ENCODE measurements at places on chromosomes 2 and 18. TPM values are rescaled to one million over a fixed set of nuclear protein-coding genes. Genes with fewer than 3 reads are reported as not detected.

DNA sequence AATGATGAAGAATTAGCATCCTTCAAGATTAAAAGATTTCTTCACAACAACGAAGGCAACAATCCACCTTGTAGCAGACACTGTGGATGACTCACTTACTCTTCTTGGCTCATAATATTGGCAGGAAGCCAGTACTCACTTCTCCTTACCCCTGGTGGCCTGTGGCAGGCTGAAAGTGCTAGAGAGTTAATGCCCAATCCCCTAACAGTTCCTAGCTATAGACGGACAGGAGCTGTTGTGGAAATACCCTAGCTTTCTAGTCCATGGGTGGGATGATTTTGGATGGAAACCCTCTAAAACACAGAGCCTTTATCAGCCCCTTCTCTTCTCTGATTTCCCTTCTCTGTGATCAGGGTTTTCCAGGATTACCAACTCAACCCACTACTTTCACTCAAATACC is 128.6 kb upstream of the NYAP2 start:
- DNase-seq: peak; percentile 37

DNA sequence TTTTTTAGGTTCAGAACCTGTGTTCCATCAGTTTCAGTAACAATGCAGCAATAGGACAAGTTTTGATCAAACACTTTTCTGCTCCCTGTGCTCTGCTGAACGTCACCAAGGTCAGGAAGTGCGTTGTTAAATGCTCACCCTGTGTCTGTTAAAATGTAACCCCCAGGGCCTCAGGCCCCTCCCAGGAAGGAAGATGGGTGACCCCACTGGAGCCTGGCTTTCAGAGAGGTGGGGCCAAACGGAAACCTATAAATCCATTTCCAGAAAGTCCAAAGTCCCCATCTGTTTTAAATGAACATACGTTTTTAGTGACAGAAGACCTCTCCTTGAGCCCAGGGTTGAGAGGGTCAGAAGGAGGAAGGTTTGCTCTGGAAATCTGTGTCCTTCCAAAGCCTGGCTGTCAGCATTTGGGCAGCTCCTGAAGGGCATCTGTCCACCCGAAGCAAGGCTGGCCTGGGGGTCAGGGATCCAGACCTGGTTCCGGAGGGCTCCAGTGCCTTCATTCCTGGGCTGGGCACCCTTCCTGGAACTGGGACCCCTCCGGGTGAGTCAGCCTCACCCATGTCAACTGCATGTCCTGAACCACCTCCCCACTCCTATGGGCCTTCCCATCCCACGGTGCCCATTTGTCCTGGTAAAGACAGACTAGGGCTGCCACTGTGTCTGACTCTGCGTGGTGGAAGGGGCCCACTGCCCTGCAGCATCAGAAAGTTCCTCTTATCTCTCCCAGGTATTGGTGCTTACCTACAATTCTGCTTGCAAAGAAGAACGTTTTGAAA is 117.4 kb upstream of the COPS8 start:
- no peak for DNase-seq

DNA sequence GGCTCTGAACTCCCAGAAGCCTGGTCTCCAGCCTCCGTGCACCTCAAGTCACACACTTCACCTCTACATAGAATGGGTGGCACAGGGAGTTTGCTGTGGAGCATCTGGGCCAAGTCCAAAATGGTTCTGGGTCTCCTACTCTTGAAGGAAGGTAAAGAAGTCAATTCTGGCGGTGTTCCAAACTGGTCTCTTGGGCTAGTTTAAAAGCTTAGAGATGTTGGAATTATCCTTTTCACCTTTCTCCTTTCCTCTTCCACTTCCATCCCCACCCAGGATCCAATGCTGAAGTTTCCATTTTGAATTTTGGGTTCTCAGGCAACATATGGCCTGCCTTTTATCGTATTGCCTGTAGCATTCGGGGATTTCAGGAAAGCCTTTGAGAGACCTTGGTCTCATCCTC is 325.2 kb downstream of the PDE11A start:
- DNase-seq: no peak

DNA sequence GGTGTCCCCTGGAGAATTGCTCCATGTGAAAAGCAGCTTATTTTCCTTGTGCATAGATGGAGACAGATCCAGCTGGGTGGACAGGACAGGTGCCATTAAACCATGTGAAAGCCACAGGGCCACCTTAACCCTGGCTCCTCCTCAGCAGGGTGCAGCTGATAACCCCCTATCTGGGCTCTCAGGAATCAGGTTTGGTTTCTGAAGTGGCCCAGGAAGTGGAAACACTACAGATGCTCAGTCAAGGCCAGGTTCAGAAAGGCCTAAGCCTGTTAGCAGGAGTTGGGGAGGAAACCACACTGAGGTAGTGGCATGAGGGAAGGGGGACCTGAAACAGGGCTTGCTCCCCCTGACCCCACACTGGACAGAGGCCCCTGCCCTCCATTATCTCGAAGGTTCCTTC is 217.0 kb downstream of the SPP2 start:
- DNase-seq: no peak

- no peak for DNase-seq
Measured at GRCh38 chr2:25320077-25320476, 21.6 kb downstream of the DNMT3A start.

DNA sequence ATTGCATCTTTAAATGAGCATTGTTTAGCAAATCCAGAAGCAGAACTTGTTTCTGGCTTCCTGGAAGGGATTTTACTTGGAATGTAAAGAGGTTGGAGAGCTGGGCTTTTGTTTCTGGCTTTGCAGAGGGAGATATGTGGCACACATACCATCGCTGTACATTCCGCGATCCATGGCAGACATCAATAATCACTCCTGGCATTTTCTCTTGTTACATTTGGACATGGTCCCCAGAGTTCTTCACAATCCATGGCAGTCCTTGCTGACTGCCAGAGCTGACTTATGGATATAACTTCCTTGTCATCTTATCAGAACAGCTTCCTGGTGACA is 445.6 kb upstream of the SPRED2 start:
- no peak for DNase-seq

- peak; percentile 55 for DNase-seq
Measured at GRCh38 chr2:65228263-65228750, 676 bp downstream of the ACTR2 start.

DNA sequence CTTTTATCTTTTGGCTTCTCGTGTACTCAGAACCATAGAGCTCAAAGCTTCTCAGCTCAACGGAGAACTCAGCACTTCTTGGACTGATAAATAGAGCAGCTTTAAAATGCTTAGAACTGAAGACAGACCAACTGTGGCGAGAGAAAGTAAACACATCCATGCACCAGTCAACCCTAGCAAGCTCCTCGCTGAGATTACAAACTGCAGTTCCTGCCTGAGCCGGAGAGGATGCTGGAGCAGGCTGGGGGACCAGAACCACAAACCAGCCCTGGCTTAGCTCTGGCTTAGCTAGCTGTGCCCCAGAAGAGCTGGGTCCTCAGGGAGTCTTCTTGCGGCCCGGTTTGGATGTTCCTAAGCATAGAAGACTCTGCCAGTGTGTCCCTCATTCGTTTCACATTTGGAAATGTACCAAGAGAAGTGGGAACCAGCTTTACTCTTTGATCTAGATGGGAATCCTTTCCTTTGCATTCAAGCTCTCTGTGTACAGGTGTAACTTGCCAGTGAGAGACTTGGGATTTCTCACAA is 5.6 kb downstream of the PAX8 start:
- no peak for DNase-seq

DNA sequence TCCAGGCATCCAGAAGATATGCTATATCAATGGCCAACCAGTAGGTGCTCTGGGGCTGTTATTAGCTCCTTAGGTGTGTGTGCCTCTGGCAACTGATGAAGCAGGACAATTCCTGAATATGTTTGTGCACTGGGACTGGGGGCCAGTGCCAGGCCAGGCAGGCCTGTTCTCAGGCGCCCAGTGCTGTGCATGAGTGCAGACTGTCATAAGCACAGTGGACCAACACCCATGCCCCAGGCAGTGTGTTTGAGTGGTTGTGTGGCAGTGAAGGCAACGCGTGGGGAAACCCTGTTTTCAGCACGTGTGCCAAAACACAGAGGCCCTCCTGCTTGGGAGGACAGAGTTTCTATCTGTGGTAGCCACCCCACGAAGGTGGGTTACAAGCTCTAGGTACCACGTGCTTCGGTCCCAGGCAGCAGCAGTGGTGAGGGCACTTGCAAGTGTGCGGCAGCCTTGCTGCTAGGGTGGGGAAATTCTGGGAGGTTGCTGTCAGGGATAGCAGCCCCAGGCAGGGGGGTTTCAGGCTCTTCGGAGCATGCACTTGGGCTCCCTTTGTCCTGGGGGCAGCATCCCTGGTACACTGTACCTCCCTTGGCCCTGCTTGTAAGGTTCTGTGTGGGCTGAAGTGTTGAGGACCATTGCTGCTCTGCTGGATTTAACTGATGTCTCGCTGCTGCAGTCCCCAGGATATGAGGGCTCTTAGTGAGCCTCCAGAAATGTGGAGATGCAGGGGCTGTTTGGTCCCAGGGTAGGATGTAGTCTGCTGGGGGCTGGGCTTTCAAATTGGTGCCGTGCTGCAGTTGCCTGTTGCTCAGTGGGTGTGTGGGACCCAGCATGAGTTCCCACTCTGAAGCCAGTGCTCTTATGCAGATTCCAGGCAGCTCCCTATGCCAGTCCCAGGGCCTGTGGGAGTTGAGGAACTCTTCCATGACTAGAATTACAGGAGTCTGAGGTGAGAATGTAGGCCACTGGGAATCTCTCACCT is 280.9 kb downstream of the RPRM start:
- no peak for DNase-seq

DNA sequence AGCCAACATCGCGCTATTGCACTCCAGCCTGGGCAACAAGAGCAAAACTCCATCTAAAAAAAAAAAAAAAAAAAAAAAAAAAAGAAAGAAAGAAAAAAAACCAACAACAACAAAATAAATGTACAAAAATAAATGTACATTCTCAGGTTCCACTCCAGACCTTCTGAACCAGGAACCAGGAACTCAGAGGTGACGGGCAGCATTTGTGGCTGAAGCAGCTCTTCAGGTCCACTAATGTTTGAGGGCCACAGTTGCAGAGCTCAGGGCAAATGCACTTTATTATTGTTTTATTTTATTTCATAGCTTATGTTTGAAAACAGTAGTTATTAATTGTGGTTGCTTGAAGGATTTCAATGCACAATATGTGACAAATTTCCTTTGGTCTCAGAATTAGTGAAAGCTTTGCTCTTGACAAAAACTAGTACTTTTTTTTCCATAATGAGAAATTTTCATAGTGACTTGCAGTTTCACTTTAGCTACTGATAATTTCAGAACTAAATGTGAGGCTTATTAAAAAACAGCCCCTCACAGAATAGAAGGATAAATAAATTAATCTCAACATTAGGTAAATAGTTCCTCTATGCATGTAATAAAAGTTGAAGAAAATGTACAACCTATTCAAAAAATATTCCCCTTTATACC is 378.4 kb upstream of the SPHKAP start:
- no peak for DNase-seq

GRCh38 chr2:196963961-196964360 is 37.5 kb upstream of the PGAP1 start:
- DNase-seq: no peak

GRCh38 chr2:15348636-15349035 is 212.5 kb downstream of the NBAS start:
- DNase-seq: no peak

- DNase-seq: peak; percentile 56
Measured at GRCh38 chr2:128145651-128146050, 54.7 kb downstream of the UGGT1 start.

- DNase-seq: no peak
Measured at GRCh38 chr2:46993501-46993900, 77.9 kb upstream of the MCFD2 start.

- DNase-seq: no peak
Measured at GRCh38 chr2:18900691-18901141, 311.3 kb upstream of the NT5C1B start.

- DNase-seq: no peak
Measured at GRCh38 chr2:168203762-168204693, 43.4 kb downstream of the STK39 start.

- DNase-seq: no peak
Measured at GRCh38 chr2:216698293-216698692, 2.9 kb upstream of the IGFBP5 start.

- no peak for DNase-seq
Measured at GRCh38 chr2:38791744-38792143, 13.7 kb downstream of the GEMIN6 start.

- peak; percentile 36 for DNase-seq
Measured at GRCh38 chr2:37871456-37872191, 53.5 kb upstream of the RMDN2 start.

- DNase-seq: no peak
Measured at GRCh38 chr18:57077786-57078552, 68.9 kb upstream of the BOD1L2 start.

- DNase-seq: peak; percentile 41
Measured at GRCh38 chr18:76351961-76352581, 143.0 kb downstream of the ZNF516 start.

- DNase-seq: no peak
Measured at GRCh38 chr2:4831751-4832150, 860.4 kb upstream of the SOX11 start.

DNA sequence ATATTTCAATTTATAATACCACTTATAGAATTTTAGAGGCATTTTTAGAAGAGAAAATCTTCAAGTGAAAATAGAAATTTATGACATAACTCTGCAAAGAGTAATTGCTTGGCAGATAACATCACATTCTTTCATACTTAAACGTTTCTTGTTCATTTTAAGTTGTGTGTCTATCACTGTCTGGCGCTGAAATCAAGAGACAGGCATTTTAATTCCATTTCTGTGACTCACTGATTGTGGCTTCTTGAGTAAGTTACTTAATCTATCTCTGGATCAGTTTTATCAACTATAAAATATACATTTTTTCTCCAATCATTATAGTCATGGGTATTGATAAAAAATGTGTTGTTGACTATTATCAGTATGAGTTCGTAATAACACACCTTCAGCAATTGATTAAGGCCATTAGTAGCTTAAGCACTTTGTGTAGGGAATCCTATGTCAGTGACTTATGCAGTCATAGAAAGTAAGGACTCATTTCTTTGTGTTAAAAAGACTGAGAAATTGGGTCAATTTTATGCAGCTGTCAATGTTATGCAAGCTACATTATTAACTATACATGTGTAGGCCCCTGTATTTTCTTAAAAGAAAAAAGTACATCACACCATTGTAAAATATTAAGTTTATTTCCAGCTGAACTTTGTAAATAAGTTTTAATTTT is 497.3 kb downstream of the CCDC85A start:
- peak; percentile 11 for DNase-seq

DNA sequence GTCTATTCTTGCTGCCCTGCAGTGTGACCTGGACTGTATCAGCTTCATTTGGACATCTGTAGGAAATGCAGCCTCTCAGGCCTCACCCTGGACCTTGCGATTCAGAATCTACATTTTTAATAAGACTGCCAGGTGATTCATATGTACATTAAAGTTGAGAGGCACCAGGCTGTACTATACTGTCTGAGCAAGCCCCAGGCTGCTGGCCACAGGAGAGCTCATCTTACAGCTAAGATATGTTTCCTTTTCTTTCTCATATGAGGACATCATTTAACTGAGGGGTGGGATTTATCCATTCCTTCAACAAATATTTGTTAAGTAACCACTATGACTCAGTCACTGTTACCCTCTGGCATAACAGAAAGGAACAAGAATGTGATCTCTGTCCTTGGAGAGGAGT is 78.2 kb upstream of the GCFC2 start:
- DNase-seq: no peak

OTOS gene
- not detected for total RNA-seq

ANKRD62 gene
- not detected for total RNA-seq

PJVK gene
- total RNA-seq: 0.42 TPM

GCG gene
- total RNA-seq: not detected

ADCY3 gene
- total RNA-seq: 33.4 TPM

SERPINB12 gene
- total RNA-seq: not detected

MOCOS gene
- 0.34 TPM for total RNA-seq

UCN gene
- total RNA-seq: 0.37 TPM

DCDC2C gene
- under 0.01 TPM for total RNA-seq

MOGAT1 gene
- total RNA-seq: not detected

CXCR1 gene
- not detected for total RNA-seq

SMAD4 gene
- 100 TPM for total RNA-seq

HOXD8 gene
- total RNA-seq: 30.3 TPM
